ENCODE measurements at places on chromosomes 5 and 9.

DNA sequence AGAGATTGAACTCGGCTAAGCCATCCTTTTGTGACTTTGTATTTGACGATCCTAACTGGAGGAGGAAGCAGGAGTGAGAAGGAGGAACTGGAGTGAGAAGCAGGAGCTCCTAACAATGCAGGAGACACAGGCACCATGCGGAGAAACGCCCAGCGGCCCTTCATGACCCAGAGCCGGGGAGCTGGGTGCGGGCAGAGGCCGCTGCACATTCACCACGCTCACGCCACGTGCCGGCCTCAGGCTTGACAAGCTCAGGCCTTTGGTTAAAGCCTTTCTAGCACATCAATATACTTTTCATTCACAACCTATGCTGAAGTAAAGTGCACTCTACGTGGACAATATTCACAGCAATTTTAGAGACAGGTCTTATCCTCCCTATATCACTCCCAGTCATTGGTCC lies 124.8 kb upstream of the FAM120A start:
- no peak for DNase-seq

DNA sequence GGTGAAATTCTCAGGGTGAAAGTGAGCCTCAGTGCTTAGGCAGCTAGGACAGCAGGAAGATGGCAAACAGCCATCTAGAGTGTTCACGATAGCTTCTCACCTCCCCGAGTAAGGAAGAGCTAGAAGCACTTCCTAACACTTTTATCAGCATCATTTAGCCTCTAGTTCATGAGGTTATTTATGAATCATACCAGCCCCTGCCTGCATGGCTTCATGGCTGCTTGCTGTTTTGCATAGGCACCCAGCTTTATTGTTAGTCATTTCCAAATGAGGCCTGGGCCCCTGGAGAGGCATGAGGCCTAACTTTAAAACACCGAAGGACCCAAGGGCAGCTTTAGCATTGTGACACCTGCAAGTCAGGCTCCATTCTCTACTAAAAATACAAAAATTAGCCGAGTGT lies 134.9 kb upstream of the PANK3 start:
- no peak for DNase-seq

GRCh38 chr9:3858961-3859360 lies 333.2 kb upstream of the RFX3 start:
- DNase-seq, result no peak

DNA sequence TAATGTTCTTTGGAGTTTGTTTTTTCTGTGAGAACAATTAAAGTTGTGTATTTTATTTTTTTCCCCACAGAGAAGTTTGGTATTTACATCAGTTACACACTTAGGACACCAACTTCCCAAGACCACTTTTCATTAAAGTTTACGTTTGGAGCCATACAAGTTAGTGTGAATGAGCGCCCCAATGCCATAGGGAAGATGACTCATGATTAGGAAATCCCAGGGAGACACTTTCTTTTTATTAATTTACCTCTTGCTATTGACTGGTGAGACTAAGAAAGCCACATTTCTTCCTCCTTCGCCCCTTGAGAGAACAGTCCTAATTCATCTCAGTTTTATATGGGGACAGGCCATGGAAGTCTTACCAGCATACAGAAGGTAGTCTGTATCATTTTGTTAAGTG lies 57.1 kb downstream of the EDIL3 start:
- no peak for DNase-seq

DNA sequence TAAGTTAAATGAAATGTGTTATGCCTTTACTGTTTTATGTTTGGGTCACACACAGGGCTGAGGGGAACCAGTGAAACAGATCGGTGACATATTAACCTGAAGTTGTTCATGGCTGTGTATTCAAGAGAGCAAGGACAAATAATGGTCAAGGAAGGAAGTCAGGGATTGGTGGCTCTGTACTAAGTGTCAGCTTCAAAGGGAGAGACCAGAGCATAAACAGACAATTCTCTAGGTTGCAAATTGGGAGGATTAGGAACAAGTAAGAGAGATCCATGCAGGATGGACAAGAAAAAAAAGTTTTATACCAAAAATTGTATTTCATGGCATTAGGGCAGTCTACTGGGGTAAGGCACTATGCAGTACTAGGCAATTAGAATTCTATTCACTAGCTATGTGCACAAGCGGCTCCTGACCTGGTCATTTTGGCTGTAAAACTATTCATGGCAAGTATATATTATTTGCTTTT lies 156.3 kb downstream of the PLPPR1 start:
- DNase-seq, result no peak

DNA sequence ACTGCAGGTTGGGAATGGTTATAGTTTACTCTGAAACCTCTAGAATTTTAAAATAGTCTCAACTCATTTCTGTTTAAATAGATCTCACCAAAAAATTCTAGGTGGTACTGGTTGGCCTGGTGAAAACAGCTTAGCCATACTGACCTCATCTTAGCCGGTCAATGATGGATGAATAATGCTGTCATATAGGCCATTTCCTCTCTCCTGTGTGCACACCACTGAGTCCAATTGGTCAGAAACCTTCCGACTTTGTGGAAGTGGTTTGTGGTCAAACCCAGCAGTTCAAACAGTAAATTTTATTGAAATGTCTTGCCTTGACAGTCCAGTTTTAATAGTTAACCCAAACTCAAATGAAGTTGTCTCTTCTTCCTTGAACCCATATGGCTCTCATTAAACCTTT lies 98.6 kb downstream of the GIN1 start:
- no peak for DNase-seq

- no peak for DNase-seq
These were observed 278.3 kb upstream of the PTGER4 start for GRCh38 chr5:40401284-40402006.

- DNase-seq, result peak; percentile 81
These were observed 56.4 kb downstream of the PFDN1 start for GRCh38 chr5:140246378-140247122.

GRCh38 chr9:130446101-130446861 lies 1.5 kb downstream of the ASS1 start:
- peak; percentile 94 for DNase-seq

- peak; percentile 22 for DNase-seq
These were observed 273.4 kb downstream of the DENND1A start for GRCh38 chr9:123656565-123656964.

DNA sequence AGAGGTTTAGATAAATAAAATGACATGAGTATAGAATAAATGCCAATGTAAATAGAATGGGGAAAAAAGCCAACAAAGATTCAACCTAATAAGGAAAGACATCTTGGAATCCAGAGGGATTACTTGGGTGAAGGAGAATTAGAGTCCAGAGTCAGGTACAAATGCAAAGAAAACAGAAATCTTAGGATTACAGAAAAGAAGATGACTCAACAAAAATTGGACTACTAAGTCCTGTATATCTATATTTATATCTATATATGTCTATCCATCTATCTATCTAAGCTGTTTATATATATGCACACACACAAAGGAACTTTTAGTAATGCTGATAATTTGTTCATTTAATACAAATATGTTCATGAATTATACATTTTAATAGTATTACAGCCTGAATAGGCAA lies 27.6 kb downstream of the FAM174A start:
- DNase-seq, result no peak

GRCh38 chr9:69222970-69223369 lies 48.9 kb downstream of the TJP2 start:
- no peak for DNase-seq

DNA sequence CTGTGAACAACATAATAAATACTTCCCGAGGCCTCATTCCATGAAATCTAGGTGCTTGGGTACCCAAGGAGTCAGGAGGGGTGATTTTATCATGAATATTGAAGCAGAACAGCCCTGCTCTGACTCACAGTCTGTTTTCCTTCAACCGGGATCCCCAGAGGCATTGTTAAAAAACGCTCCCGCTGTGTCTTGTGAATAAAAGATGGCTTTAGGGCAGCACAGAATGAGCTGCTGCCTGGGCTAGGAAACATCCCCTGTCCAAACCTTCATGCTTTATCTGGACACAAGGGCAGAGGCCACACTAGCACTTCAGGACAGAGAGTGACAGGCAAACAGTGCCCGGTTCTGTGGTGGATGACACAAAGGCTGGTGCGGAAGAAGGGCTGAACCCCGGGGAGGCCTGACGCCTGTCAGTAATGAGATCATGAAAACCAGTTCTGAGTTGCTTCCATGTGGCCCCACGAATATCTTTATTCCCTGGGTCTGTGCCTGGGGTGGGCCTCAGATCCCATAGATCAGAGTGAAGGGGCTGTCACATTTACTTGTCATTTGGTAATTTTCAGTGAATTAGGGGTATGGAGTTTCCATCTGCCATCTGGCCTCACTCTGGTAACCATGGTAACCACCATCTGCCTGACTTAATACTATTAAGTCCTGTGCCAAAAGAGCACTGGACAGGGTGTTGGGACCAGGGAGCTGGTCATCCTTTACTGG lies 2.6 kb downstream of the IGFBPL1 start:
- DNase-seq, result no peak

DNA sequence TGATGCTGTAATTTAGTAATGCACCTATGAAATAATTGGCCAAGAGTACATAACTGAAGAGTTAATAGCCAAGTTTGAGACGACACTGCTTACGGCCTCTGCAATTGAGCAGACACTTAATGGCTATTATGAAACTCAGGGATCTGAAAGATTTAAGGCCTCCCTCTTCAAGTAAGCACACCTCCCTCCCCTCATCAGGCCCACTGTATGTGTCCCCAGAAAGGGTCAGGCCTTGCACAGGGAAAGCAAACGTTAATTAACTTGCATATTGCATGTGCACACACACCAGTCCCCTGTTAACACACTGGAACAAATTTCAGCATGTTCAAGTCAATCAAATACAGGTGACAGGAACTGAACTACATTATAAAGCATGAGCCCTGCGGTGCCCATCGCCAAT lies 163.6 kb downstream of the SPOCK1 start:
- DNase-seq, result no peak

GRCh38 chr9:133969681-133970580 lies 22.2 kb downstream of the VAV2 start:
- no peak for DNase-seq

Measured in GM03348 (cell line).